ENCODE measurements at places on chromosomes 16 and 17. TPM values are rescaled to one million over a fixed set of nuclear protein-coding genes. Genes with fewer than 3 reads are reported as not detected.

The ZNF213 gene
- total RNA-seq = 7.5 TPM

The OR4D1 gene
- total RNA-seq = not detected

The TSPOAP1 gene
- 92.1 TPM for total RNA-seq

The TMEM132E gene
- total RNA-seq = 0.46 TPM

GRCh38 chr16:52819405-52819804 is 233.3 kb downstream of the CHD9NB start:
- no peak for DNase-seq

DNA sequence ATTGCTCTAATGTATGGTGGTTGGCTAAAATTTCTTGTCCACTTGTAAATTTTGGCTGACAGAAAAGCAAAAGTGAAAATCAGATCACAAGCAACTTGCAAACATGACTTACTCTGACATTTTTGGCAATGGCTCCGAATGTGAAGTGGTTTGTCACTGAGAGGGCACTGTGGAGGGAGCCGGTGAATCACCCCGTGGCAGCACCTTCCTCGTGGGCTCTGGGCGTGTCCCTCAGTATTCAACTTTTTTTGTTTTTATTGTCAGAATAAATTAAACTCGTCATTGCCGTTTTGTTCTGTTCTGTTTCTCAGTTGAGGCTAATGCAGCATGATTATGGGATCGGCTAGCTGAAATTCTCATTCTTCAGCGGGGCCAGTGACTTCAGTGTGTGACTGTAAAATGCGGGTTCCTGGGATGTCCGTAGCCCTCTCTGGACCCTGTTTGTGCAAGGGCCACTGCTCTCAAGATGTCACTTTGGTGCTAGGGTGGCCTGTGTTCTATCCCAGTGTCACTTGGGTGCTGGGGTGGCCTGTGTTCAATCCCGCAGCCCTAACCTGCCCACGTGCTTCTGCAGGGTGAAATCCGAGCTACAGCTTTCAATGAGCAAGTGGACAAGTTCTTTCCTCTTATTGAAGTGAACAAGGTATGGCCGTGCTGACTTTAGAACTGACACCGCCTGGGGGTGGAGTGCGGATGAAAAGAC is 48.8 kb downstream of the RPA1 start:
- peak; percentile 41 for DNase-seq
